ENCODE measurements at places on chromosomes 6 and 20.

- DNase-seq: no peak
Measured at GRCh38 chr6:123659960-123660748, 23.4 kb upstream of the TRDN start.

GRCh38 chr6:51163843-51164529 is 345.3 kb downstream of the TFAP2B start:
- no peak for DNase-seq

- DNase-seq: no peak
Measured at GRCh38 chr6:148440877-148441453, 98.3 kb downstream of the SASH1 start.

GRCh38 chr6:109096208-109096607 is 901 bp downstream of the CEP57L1 start:
- DNase-seq: no peak

- DNase-seq: no peak
Measured at GRCh38 chr20:48463096-48463720, 364.6 kb downstream of the PREX1 start.

DNA sequence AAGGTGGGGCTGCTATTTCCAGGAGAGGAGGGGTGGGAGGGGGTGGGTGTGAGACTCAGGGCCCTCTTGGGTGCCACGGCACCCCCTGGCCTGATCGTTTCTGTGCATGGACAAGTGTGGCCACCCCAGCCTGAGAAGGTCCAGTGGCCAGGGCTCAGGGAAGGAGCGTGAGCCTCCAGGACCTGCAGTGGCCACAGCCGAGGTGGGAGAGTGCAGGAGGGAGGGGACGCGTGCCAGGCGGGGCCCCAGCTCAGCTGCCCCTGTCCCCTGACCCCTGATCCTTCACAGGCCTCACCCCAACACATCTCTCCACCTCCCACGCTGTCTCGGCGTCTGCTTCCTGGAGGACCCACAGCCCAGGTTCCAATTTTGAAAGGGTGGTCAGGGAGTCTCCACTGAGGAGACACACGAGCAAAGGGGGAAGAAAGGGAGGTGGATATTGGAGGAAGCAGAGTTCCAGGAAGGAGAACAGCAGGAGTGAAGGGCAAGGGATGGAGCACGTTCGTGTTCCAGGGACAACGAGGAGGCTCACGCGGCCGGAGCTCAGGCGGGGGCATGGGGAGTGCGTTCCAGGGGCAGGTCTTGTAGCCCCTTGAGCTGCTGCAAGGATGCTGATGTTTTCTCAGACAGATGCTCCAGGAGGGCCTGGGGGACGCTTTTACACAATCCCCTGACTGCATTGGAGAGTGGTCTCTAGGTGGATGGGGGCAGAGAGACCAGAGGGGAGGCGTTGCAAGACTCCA is 4.2 kb upstream of the HRH3 start:
- no peak for DNase-seq

DNA sequence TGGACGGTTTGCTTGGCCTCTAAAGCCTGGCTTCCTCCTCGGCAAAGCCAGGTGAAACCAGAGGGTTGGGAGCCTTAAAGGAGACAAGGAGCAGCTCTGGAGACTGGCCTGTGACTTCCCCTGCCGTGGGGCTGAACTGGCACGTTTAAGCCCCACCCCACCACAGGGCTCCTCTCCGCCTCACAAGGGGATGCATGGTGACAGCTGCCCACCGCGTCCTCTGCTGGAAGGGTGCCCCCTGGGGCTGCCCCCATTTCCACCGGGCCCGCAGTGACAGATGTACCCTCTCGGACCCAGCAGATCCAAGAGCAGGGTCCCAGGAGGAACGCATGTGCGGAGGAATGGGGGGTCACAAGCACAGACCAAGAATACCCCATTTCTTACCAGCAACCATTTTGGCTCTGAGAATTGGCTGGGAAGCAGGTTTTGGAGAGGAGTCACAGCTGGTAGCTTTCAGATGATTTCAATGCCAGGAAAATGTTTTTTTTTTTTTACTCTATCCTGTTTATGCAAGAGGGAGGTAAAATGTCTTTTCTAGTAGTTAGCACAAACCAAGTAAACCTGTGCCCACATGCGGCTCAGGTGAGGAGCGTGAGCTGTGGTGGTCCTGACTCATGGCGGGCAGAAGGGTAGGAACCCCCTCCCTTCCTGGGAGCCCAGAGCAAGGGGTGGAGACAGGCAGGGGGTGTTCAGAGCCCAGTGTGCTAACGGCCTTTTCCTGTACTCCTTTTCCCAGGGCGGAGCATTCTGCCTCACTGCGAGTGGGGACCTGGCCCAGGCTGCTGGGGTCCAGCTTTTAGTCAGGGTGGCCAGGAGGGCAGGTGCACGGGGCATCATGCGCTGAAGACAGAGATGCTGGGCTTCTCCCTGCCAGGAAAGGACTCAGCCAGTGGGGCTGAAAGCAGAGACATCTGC is 33.0 kb downstream of the FRMD1 start:
- DNase-seq: peak; percentile 72

GRCh38 chr6:106064142-106064541 is 22.0 kb upstream of the PRDM1 start:
- no peak for DNase-seq

DNA sequence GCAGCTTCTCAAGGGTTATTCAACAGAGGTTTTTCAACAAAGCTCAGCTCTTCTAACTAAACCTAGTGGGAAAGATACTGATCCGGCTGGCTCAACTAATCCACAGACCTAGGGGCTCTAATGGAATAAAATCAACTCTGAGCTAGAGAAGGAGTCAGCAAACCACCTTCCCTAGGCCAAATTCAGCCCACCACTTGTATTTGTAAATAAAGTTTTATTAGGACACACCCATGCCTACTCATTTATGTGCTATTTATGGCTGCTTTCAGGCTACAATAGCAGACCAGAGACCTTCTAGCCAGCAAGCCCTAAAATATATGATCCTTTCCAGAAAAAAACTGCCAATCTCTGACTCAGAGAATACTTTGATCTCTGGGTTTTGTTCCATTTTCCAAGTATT is 6.0 kb upstream of the RAB22A start:
- DNase-seq: no peak

- DNase-seq: no peak
Measured at GRCh38 chr6:39797751-39798150, 5.6 kb downstream of the DAAM2 start.

DNA sequence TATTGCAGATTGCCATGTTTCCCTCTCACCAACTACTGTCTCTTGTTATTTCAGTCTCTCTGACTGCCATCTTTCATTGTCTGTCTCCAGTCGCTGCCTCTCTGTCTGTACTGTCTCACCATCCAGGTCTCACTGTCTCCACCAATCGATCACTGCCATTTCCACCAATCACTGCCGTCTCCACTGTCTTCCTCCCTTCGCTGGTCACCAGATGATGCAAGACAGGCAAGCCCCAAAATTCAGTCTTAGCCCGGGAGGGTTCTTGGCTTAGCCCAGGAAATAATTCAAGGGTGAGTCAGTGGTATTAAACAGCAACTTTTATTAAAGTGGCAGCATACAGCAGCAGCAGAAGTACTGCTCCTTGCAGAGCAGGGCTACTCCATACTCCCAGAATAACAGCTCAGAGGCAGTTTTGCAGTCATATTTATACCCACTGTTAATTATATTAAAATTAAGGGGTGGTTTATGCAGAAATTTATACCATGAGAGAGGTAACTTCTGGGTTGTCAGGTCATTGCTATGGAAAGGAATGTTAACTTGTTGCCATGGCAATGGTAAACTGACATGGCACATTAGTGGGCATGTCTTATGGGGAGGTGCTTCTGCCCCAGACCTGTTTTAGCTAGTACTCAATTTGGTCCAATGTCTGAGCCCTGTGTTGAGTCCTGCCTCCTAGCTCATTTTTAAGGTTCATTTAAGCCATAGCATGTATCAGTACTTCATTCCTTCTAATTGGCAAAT is 23.0 kb upstream of the ECHDC1 start:
- no peak for DNase-seq

DNA sequence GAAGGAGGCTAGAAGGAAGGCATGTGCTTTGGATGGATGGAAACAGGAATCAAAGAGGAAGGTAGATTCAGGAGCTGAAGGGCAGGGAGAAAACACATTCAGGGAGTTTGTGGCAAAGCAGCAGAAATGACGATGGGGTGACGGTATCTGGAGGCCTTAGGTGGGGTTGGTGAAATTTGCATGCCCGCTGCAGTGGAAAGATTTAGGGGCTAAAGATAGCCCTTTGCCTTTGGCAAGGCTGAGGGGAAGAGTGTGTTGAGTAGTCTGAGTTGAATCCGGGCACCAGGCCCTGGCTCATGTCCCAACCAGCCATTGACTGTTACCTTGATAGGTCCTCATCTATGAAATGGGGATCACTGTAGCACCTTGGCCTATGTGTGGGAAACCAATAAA is 1.3 kb downstream of the GZF1 start:
- no peak for DNase-seq

GRCh38 chr20:48283470-48284110 is 498.3 kb upstream of the SULF2 start:
- no peak for DNase-seq

DNA sequence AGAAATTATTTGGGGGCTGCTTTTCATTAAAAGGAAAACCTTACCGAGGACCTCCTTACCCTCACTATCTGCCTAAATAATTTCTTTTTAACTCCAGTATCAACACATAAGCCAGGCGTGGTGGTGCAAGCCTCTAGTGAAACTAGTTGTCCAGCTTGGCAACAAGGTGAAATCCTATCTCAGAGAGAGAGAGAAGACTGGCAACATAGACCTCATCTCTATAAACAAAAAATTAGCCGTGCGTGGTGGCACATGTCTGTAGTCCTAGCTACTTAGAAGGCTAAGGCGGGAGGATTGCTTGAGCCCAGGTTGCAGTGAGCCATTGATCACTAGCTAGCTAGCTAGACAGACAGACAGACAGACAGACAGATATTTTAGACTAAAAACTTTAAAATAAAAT is 92.5 kb downstream of the ARMC2 start:
- no peak for DNase-seq

GRCh38 chr6:158847786-158848185 is 28.6 kb upstream of the EZR start:
- no peak for DNase-seq

DNA sequence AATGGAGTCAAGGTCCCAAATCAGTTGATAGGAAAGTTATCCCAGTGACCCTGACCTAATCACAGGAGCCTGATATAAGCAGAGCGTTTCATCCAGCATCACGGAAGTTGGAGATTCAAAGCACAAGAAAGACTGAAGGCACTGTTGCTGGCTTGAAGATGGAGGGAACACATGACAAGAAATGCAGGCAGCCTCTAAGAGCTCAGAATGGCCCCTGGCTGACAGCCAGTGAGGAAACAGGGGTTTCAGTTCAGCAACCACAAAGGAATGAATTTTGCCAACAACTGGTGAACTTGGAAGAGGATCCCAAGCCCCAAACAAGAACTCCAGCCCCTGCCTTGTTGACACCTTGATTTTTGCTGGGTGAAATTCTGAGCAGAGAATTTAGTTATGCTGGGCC is 778.5 kb downstream of the MAFB start:
- DNase-seq: no peak

DNA sequence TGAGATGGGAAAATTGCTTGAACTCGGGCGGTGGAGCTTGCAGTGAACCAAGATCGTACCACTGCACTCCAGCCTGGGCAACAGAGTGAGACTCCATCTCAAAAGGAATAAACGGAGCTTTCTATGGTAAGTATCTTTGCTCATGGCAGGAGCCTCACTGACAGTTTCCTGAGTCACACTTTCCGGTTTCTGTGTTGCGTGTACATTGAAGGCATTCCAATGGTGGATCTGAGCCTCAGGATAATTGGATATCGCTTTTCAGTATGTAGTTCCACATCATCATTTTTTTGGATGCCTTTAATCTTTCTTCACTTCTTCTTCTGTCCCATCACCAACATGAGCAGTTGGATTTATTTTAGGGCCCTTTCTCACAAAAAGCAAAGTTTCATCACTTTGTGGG is 28.6 kb upstream of the GTSF1L start:
- no peak for DNase-seq

GRCh38 chr6:170553534-170554012 is 466 bp upstream of the PSMB1 start:
- DNase-seq: no peak

DNA sequence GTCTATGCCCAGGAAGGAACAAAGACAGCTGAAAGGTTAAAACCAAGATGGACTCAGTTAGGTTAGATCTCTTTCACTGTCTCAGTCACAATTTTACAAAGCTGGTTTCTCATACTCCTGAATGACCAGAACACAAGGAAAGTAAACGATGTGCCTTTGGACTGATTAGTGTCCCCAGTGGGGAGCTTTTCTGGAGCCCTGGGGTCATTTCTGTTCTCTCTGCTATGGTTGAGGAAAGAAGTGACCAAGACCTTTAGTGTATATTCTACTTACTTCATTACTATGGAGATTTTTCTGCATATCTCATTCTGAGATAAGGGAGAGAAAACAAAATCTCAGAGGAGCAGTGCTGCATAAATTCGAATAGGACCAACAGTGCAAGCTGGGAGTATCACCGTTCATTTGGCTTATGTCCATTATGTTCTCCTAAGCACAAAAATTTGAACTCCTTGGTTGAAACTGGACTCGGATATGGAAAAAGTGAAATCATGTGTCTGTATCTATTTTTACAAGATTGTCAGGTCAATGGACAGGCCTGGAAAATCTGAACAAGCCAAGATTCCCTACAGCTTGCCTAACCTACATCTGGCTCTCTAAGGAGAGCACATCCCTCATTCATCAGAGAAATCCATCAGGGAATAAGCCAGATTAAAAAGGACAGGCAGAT is 34.4 kb upstream of the ENPP1 start:
- DNase-seq: no peak

- no peak for DNase-seq
Measured at GRCh38 chr20:51687108-51687507, 81.1 kb downstream of the ATP9A start.

DNA sequence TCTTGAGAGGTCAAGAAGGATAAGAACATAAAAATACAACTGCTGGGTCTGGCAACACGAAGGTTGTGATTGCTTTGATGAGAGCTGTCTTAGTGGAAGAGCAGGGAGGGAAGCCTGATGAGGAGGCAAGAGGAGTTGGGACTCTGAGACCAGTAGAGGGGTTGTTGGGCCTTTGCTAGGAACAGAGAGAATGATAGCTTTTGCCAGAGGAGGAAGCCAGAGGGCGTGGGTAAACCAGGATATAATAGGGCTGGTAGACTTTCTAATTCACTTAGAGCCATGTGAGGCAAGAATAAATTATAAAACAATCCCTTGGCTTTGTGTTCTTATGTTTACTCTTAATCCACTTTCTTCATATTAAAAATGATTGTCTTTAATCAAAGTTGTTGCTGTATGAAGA is 78.6 kb downstream of the RCAN2 start:
- DNase-seq: no peak

Measured in right lung (tissue), 10 donors.